ENCODE measurements at places on chromosomes 16 and 17.

DNA sequence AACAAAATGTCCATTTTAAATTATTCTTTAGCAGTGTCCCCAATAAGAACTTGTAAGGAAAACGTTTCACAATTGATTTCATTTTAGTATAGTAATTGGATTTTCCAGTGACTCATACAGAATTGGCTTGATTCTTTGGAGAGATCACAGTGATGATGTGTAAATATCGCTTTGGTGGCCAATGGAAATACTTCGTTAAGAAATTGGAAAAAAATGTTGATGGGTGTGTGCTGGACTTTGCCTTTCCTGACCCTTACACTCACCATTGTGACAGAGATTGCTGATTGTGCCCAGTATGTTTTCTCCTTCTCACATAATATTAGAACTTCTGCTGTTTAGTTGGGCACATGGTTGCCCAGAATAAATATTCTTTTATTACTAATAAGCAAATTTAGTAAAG lies 7.4 kb upstream of the EFCAB13 start:
- DNase-seq, result no peak

DNA sequence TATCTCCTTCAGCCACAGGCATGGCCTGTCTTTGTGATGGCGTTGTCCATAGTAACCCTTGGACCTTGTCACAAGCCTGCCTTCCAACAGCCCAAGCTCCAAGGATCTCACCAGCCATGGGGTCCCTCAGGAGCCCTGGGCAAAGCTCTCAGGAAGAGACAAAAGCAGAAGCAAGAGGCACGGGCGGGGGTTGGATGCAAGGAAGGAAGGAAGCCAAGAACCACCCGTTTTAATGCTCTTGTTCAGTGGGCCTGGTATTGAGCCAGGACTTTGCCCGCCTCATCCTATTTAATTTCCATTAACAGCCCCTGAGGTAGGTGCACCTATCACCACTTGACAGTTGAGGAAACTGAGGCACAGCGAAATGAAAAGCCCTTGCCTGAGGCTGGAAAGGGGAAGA lies 32.3 kb upstream of the GOSR2 start:
- DNase-seq, result no peak

GRCh38 chr17:601926-602303 lies 112.7 kb downstream of the VPS53 start:
- no peak for DNase-seq

- DNase-seq, result no peak
Observed at GRCh38 chr17:10798910-10799309, 5.0 kb downstream of the TMEM238L start.

DNA sequence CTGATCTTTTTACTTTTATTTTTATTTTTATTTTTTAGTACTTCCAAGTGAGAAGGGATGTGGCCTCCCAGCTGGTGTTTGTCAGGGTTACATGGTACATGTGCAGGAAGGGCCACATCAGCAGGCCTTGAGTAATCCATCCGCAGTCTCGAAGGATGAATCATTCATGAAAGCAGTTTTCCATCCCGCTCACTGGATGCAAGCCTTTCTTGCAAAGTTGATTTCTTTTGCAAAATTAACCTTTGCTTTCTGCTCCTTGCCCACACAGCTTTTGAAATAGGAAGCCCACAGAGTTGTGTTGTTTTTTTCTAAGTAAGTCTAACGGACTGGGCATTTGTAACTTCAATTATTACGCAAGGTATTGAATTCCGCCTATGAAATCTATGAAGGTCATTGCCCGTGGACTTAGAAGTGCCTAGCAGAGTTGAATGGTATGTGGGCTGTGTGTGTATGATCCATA lies 157.4 kb downstream of the PRKCA start:
- no peak for DNase-seq

DNA sequence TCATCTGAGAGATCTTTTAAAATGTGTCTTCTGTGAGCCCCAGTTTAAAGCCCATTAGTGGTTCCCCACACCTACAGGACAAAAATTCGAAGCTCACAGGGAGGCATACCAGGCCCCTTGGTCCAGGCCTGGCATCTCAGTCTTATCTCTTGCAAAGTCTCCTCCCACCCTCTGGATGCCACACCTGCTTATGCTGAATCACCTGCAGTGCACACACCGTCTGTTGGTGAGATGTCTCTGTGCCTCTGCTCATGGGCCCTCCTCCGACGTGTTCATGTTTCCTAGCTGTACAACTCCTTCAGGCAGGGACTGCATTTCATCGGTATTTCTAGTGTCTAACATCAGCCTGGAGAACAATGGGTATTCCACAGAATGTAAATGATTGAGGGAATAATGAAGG lies 41.6 kb downstream of the RNF157 start:
- no peak for DNase-seq

GRCh38 chr17:47262586-47262985 lies 9.0 kb downstream of the ITGB3 start:
- no peak for DNase-seq

GRCh38 chr17:49588726-49589576 lies 13.3 kb downstream of the NXPH3 start:
- no peak for DNase-seq

- DNase-seq, result no peak
Observed at GRCh38 chr16:87960852-87961251, 9.6 kb downstream of the BANP start.

DNA sequence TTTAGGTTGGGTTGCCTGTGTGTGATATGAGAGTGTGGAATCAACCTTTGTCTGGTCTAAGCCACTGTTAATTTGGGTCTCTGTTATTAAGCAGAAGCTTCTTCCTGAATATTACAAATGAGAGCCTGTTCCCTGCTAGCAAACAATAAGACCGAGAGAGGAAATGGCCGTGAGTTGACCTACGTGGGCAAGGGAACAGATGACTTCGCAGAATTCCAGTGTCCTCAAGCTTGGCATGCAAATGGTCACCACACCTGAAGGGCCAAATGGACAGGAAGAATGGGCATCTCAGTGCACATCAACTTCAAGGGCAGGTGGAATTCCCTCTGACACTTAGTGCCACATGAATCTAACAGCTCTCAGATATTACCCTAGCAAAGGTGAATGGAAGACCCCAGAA lies 250.8 kb upstream of the FOXF1 start:
- no peak for DNase-seq

DNA sequence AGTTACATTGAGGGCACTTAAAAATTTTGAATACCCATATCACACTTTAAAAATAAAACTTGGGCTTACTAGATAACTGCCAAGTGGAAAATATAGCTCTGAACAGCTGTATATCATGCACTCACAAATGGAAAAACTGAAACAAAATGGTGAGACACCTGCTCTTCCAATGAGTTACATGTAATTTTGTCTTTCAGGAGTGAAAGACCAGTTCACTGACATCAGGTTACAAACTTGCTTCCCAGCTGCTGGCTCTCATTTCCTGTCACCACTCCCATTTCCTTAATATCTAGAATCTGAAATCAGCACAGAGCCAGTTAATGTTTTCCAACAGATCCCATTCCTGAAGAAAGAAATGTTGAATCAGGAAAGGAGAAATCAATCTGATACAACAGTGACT lies 10.8 kb downstream of the CSNK2A2 start:
- DNase-seq, result no peak

DNA sequence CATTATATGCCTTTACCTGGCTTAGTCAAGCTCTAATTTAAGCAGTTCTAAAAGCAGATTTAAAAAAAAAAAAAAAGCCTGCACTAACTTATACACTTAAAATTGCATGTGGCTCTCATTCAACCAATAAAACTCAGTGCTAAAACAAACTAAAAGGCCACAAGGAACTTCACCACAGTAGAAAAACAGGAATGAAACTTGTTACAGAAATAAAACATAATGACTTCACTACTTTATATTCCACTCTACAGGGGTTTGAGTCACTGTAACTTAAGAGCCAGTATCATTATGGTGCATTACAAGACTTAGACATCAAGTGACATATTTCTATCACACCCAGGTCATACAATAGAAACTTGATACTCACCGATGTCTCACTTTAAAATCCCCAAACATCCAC lies 11.1 kb downstream of the CA10 start:
- DNase-seq, result no peak

DNA sequence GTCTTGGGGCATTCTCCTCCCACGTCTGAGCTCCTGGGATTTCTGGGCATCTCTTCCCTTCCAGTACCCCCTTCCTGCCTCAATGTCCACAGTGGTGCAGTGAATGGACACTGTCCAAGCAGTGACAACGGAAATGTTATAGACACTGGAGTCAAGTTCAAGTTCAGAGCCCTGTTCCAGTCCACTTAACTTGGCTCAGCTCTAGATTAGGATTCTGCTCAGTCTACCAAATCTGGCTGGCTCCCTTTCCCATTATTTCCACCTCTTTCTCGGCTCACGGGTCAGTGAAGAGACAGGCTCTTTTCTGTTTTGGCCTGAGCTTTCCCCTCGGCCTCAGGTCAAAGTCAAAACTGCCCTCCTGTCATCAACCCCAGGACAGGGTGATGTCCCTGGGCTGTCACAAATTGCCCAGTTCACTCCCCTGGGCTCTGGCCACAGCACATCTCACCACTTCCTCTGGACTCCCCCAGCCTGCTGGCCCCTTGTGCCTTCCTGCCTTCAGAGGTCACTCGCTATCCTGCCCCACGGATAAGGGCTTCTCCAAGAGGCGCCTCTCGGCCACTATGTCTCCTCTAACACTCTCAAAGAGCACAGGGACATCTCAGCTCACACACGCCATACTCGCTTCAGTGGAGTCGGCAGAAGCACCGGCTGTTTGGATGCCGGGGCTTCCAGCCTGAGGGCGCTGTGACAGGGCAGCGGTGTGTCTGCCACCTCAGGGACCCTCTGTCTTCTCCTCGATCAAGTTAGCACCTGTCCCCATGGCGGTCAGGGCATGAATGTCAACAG lies 17.7 kb upstream of the MRPL38 start:
- no peak for DNase-seq

GRCh38 chr17:15409721-15410250 lies 57.6 kb downstream of the CDRT4 start:
- DNase-seq, result no peak

- DNase-seq, result no peak
Observed at GRCh38 chr17:15154618-15155017, 110.5 kb downstream of the PMP22 start.

DNA sequence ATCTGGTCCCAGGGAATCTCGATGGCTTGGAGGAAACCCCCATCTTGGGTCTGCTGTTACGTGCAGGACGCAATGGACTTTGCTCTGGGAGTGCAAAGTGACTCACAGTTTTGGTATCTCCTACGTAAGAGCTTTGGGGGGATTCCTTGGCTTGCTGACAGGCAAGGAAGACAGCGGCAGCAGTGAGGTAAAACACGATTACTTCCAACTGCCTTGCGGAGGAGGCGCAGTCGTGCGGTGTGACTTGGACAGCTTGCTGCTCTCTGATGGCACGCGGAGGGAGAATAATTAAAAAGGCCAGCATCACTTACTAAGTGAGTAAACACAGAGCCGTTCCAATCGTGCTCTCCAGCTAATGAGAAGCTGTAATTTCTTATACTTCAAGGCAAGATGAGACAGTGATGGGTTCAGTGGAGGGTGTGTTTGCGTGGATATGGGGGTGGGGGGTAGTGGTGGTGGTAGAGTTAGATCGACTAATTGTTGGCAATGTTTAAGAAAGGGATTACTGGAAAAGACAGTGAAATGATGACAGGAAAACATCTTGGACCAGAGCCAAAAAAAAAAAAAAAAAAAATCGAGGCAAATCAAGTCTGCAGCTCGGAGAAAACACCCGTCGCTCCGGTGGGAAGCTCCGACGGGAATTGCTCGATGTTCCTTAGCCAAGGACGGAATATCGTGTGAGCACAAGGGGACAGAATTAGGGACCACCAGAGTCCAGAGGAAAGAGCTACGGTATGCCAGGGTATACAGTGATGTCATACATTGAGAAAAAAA lies 184.8 kb upstream of the ZFHX3 start:
- DNase-seq, result no peak

- DNase-seq, result no peak
Observed at GRCh38 chr17:6452471-6453266, 8.4 kb downstream of the PIMREG start.

DNA sequence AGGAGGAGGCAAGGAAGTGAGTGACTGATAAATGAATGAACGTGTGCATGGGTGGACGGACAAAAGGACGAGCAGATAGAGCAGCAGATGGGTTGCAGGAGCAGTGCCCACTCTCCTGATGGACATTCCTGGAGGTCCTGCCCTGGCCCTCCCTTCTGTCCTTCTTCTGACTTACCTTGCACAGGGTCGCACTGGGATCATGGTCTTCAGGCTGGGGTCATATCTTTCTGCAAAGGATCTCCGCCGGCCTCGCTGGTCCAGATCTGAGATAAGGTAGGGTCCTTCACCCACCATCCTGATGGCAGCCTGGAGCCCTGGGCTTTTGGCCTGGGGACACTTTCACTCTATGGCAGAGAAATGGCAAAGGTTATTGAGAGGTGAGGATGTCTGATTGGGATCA lies 9.7 kb downstream of the ABCC12 start:
- DNase-seq, result no peak

- DNase-seq, result no peak
Observed at GRCh38 chr16:12317856-12318537, 341.5 kb downstream of the SNX29 start.

DNA sequence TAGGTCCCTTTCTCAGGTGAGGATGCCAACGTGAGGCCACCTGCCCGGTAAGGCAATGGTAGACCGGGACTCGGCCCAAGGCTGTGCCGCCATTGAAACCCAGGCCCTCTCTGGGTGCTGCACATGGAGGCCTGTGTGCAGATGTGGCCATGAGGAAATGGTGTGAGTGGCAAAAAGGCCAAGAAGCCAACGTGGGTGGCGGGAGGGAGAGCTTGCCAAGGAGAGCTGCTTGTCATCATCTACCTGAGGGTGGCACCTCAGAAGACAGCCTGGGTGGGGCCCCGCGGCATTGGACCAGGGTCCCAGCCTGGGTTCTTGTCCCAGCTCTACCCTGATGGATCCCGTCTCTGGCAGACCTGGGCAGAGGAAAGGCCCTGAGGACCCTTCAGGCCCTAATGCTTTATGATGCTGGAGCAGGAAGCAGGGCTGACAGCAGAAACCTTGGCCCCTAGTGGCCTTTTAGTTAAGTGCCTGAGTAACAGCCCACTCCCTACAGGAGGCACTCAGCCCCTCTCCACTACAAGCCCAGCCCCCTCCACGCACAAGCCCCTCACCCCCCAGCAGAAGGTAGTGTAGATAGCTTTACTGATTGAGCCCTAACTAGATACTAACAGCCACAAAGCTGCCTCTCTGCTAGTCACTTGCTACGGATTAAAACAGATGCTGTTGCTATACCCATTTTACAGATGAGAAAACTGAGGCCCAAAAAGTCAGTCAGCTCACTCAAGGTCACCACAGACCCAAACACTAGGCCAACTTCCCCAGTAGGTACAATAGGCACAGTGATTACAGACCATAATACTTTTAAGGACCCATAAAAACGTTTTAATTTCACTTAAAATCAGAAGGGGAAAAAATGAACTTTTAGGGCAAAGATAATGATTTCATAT lies 26.2 kb upstream of the KIFC3 start:
- no peak for DNase-seq

DNA sequence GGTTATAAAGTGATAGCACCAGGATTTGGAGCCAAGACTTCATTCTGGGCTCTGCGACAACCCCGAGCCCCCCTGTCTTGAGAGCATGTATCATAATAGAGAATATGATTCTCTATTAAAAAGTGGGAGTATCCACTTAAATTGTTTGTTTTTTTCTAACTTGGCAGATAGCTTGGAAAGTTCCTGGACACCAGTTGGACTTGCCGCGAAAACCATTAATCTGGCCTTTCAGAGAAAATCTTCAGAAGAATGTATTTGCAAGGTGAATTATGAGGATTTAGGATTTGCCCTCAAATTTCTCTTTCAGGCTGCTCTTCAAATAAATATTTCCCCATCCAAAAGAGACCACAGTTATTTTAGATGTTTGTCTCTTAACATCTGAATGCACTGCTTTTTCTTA lies 53.5 kb downstream of the MARCHF10 start:
- DNase-seq, result no peak
